Thoracic aorta (tissue), 2 donors: ENCODE measurements at places on chromosomes 16 and 17.

- no peaks in the 10 kb centered on the region for H3K27me3 ChIP-seq
- H3K27ac ChIP-seq: no peak overlapping the region
- H3K4me1 ChIP-seq: no peaks in the 10 kb centered on the region
- H3K4me3 ChIP-seq: no peak overlapping the region
- no peak for DNase-seq
Measured at GRCh38 chr16:10370096-10370726, 15.7 kb upstream of the ATF7IP2 start.

DNA sequence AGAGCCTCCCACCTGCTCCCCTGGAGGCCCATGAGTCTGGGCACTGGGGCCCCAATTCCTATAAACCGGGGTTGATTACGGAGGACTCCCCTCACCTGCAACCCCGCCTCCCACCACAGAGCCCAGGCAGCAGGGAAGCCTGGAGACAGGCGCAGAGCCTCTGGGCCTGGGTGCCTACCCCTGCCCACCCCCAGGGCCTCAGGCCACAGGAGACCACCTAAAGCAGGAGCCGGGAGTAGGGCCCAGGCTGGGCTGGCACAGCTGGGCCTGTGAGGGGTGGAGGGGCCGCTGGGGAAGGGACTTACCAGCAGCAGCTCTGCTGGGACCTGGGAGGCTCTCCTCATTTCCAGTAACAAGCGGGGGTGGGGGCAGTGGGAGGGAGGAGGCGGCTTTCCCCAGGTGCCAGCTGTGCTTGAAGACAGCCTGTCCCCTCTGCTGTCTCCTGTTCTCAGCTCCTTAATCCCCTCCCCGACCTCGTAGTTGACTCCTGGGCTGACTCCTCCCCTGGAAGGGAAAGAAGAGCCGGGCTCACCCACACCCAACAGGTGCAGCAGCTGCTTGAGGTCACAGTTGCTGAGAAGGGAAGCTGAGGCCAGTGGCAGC, 46.8 kb downstream of the TMEM235 start:
- no peak for DNase-seq
- no peaks in the 10 kb centered on the region for H3K4me1 ChIP-seq
- H3K4me3 ChIP-seq: no peak overlapping the region
- no peaks in the 10 kb centered on the region for H3K27me3 ChIP-seq
- H3K36me3 ChIP-seq: no peaks in the 10 kb centered on the region

- H3K4me3 ChIP-seq: no peak overlapping the region
- H3K27me3 ChIP-seq: no peaks in the 10 kb centered on the region
- no peak overlapping the region for H3K27ac ChIP-seq
- no peaks in the 10 kb centered on the region for H3K4me1 ChIP-seq
- peaks cover 86% of the 10 kb centered on the region for H3K36me3 ChIP-seq
- DNase-seq: no peak
Measured at GRCh38 chr17:80331820-80332219, 71.2 kb downstream of the RNF213 start.

DNA sequence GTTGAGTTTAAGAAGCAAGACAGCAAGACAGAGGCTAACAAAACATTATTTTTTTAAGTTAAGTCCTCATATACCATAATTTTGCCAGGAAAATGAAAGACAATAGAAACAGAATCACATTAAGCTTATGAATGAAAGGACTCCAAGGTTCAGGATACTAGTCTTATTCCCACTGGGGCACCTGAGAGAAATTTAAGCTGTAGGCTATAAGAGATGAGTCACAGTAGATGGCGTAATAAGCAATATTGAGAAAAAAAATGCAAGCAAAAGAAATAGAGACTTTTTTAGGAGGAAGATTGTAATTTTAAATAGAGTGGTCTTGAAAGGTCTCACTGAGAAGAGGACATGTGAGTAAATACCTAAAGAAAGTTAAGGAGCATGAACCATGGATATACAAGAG, 57.1 kb upstream of the KIF2B start:
- no peak overlapping the region for H3K27ac ChIP-seq
- H3K4me3 ChIP-seq: no peak overlapping the region
- H3K36me3 ChIP-seq: no peaks in the 10 kb centered on the region
- H3K4me1 ChIP-seq: no peaks in the 10 kb centered on the region

- H3K4me1 ChIP-seq: peaks cover 40% of the 10 kb centered on the region
- peak overlapping the region; percentile 84 for H3K4me3 ChIP-seq
- peak overlapping the region; percentile 89 for H3K27ac ChIP-seq
- H3K27me3 ChIP-seq: no peaks in the 10 kb centered on the region
- H3K36me3 ChIP-seq: no peaks in the 10 kb centered on the region
Measured at GRCh38 chr16:83899272-83899897, 470 bp downstream of the MLYCD start.

DNA sequence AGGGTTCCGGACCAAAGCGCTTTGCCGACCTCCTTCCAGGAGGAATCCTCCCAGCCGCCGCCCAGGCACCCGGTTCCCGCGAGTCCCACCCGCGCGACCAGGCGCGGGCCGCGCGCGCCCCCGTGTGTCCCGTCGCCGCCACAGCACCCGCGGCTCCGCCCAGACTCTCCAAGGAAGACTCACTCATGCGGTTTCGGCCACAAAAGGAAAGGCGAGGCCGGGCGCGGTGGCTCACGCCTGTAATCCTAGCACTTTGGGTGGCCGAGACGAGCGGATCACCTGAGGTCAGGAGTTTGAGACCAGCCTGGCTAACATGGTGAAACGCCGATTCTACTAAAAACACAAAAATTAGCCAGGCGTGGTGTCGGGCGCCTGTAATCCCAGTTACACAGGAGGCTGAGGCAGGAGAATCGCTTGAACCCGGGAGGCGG, 3.5 kb upstream of the PKMYT1 start:
- no peaks in the 10 kb centered on the region for H3K36me3 ChIP-seq
- H3K27ac ChIP-seq: no peak overlapping the region
- no peaks in the 10 kb centered on the region for H3K27me3 ChIP-seq

DNA sequence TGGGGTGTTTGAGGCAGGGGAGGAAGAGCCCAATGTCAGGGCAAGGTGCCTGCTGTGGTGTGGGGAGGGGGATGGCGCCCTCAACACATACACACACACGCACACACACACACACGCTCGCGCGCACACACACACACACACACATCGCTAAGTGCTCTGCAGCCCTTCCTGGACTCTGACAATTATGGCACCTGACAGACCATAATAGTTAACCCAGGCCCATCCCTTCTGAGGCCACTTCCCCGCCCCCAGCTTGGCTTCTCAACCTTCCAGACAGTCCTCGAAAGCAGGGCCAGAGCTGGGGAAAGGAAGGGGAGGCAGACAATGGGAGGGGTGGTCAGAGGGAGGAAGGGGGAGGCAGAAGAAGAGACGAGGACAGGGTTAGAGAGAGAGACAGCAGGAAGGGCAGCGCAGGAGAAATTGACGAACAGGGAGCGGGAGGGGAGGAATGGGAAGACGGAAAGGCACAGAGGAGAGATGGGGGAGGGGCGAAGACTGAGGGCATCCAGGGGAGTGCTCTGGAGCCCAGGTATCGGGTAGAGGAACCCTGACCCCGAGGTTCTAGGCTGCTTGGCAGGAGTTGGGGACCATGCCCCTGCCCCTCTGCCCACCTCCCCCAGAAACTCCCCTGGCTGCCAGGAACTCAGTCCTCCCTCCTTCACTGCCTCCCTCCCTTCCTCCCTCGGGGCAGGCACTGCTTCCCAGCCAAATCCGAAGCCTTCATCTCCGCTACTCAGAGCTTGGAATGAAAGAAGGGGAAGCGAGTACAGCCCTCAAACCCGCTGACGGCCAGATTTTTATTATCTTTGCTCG, 4.0 kb downstream of the SRCIN1 start:
- H3K27ac ChIP-seq: no peak overlapping the region
- peaks cover 8% of the 10 kb centered on the region for H3K4me1 ChIP-seq
- no peak for DNase-seq
- no peaks in the 10 kb centered on the region for H3K36me3 ChIP-seq
- H3K4me3 ChIP-seq: no peak overlapping the region
